ENCODE measurements at places on chromosomes 11 and 22.

- DNase-seq, result no peak
Measured at GRCh38 chr11:12543596-12544415, 130.4 kb upstream of the TEAD1 start.

DNA sequence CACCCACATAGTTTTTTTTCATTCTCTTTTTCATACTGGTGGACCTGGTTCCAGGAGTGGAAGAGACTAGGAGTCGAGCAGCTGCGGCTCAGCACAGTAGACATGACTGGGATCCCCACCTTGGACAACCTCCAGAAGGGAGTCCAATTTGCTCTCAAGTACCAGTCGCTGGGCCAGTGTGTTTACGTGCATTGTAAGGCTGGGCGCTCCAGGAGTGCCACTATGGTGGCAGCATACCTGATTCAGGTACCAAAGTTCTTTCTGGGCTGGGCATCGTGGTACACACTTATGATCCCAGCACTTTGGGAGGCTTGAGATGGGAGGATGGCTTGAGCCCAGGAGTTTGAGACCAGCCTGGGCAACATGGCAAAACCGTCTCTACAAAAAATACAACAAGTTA, 4.2 kb downstream of the PTPMT1 start:
- DNase-seq, result no peak

DNA sequence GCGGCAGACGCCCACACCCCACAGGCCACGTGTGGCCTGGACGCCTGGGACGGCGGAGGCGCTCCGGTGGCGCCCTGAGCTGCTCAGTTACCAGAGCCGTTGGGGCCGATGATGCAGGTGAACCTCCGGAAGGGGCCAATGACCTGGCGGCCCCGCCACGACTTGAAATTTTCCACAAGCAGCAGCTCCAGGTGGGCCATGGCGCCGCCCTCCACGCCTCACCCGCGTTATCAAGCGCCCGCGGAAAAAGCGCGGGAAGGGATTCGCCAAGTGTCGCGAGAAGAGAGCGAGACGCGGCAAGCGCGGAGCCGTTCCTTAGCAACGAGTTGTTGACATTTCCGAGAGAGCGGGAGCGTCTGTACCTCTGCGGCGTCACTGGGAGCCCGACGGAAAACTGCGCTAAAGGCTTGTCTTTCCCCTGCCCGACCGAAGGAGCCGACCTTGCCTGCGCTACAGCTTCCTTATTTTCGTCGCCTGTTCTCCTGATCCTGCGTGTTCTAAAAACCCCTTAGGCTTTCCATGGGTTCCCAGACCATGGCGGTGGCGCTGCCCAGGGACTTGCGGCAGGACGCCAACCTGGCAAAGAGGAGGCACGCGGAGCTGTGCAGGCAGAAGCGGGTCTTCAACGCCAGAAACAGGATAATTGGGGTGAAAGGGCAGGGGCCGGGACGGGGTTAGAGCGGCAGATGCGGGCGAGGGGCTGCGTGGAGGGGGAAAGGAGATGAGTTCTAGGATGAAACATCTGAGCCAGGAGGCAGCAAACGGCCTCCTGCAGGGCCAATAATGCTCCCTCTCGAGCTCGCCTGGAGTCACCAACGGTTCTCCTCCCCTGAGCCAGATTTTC, at the start of the genes RIBC2 and SMC1B:
Gene RIBC2, plus strand, starts transcription at position 326 of the 844 bp plus-strand sequence. Its CDS starts 194 bp downstream, at position 520.
Gene SMC1B, minus strand, starts transcription at position 232 of the 844 bp plus-strand sequence. Its CDS starts 32 bp downstream, at position 200.
- peak; percentile 65 for DNase-seq

DNA sequence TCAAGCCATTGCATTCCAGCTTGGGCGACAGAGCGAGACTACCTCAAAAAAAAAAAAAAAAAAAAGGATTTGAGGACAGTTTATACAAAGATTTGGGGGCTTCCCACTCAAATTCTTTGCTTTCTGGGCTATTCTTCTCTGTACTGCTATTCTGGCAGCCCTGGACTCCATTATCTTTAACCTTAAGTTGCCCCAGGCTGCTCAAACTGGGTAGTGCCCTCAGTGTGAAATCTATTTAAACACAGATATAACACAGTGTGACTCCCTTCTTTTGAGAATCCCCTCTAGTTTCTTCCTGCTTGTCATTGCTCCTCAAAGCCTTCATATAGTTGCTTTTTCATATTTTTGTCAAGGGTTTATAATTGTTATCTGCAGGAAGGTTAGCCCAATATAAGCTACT, 49.5 kb upstream of the WEE1 start:
- DNase-seq, result no peak

DNA sequence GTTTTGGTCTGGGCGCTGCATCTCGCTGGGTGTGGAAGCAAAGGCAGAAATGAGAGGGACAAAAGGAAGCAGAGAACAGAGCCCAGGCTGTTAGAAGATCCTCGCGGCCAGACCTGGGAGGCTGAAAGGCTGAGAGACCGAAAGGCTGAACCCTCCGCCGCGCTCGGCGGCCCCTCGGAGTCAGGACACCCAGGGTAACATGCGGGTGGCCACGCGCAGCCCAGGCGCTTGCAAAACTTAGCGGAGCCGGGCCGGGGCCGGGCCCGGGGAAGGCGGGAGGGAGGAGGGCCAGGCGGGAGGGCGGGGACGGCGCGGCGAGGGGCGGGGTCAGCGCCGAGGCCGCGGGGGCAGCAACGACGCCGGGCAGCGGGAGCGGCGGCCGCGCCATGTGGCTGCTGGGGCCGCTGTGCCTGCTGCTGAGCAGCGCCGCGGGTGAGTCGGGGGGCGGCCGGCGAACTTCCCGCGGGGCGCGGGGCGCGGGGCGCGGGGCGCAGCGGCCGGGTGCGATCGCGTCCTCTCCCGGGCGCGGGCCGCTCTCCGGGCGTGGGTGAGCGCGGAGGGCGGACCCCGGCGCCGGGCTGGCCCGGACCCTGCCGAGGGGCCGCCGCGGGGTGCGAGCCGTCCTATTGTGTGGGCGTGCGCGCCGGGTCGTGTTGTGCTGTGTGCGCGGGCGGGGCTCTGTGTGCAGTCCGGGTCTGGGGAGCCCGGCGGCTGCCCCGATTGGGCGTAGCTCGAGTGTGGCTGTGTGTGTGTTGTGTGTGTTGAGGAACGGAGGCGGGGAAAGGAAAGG, at the start of gene LDLRAD3:
Gene LDLRAD3, plus strand, starts transcription at position 350 of the 790 bp plus-strand sequence. Its CDS starts 37 bp downstream, at position 387.
- DNase-seq, result peak; percentile 14

DNA sequence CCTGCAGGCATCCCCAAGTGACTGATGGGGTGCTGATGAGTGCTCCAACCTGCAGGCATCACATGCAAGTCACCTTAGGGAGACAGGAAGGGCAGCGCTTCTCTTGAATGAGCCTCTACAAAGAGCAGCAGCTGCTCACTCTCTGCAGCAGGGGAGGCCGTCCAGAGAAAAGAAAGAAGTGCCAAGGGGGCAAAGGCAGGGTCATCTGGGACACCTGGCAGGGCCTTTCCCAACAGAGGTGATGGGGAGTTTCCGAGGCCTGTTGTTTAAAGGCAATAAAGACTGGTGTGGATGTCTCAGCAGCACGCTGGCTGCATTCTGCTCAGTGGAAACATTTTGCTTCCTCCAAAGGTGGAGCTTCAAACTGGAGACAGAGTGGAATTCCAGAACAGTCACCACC, 113.7 kb downstream of the ETS1 start:
- DNase-seq, result peak; percentile 54

Data from CD8-positive, alpha-beta T cell (primary cell).